ENCODE measurements at places on chromosomes 13 and 19.

- DNase-seq, result no peak
These were observed 7.2 kb downstream of the WDR18 start for GRCh38 chr19:991174-991931.

DNA sequence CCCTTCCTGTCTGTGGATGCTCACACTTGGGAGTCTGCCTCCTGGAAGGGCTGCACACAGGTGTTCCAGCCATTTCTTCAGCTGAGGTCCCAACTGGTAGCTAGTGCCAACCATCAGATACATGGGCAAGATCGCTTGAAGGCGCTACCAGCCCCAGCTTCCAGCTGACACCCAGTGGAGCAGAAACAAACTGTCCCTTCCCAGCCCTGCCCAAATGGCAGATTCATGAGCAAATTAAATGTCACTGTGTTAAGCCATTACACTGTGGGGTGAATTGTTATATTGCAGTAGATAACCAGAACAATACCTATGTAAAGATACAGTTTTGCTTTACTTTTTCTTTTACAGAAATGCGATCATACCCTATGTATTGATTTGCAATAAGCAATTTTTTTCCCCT, 17.6 kb downstream of the ING1 start:
- DNase-seq, result no peak

DNA sequence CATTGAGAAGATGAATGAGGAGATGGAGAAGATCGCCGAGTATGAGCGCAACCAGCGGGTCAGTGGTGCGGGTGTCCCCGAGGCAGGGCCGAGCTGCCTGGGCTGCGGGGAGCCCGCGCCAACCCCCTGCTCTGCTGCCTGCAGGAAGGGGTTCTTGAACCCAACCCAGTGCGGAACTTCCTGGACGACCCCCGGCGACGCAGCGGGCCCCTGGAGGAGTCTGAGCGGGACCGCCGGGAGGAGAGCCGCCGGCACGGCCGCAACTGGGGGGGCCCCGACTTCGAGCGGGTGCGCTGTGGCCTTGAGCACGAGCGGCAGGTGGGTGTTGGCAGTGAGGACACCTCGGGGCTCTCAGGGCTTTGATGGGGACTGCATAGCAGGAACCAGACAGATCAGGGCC, 8.3 kb downstream of the CCDC9 start:
- no peak for DNase-seq

DNA sequence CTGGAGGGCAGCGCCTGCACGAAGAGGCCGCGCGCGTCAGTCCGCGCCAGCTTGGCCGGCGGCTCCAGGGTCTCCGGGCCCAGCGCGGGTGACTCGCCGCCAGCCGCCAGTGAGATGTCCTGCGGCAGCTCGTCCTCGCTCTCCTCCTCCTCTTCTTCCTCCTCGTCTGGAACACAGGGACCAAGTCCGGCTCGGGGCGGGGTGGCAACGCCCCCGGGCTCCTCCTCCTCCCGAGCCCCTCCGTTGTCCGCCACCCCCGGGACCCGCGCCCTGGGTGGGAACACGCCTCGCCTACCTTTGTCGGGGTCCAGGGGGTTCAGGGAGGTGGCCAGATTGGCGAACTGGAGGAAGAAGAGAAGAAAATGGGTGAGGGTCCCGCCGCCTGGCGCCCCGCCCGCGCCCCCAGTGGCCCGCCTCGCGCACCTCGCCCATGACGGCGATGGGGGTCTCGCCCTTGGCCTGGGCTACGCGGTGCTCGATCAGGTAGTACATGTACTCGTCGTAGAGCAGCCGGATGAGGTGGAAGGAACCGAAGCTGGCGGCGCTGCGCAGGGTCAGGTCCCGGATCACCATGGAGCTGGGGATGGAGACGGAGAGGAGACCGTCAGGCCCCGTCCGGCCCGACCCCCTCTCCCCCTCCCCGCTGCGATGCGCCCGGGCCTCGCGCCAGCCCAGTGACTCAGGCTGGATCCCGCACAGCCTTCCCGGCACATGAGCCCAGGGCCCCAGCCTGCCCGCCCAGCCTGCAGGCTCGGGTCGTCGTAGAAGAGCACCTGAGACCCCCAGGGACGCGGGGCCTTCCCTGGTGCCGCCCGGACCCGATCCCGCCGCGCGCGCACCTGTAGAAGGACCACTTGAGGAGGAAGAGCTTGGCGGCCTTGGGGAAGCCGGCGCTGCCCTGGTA, 10.6 kb downstream of the DCAF15 start:
- no peak for DNase-seq

DNA sequence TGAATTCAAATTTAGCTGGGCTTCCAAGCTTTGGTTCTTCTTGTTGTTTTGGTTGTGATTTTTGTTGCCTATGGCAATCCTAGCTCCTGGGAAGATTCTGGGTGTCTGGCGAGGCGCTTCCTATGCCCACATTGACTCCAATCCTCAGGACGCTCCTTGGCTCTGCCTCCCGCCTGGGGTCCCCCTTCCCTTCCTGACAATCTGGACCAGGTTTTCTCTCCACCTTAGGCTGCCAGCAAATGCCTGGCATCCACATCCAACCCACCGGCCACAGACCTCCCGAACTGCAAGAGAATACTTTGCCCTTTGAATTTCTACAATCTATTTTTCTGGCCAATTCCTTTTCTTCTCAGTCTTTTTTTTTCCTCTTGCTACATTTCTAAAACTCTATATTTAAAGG, 186.9 kb upstream of the UBL3 start:
- DNase-seq, result no peak

- no peak for DNase-seq
These were observed 104.7 kb downstream of the DCLK1 start for GRCh38 chr13:36026531-36026930.

DNA sequence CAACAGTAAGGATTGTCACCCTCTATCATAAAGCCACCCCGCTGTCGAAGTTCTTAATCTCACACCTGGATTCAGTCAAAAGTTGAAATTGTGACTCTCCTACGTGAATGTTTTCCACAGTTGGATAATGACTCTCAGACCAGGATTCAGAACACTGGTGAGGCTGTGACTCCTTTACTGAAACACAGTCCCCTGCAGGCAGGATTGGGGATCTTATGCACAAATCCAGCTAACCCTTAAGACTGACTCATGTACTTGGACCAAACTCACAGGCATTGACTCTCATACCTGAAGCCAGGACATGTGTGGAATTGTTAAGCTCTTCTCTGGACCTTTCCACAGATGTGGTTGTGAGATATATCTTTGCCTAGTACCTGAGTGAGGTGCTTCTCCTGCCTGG, 46.8 kb downstream of the ZNF85 start:
- no peak for DNase-seq

- DNase-seq, result no peak
These were observed 17.8 kb downstream of the POP4 start for GRCh38 chr19:29623726-29624488.

- no peak for DNase-seq
These were observed 6.3 kb upstream of the PNMA8C start for GRCh38 chr19:46435009-46435408.

DNA sequence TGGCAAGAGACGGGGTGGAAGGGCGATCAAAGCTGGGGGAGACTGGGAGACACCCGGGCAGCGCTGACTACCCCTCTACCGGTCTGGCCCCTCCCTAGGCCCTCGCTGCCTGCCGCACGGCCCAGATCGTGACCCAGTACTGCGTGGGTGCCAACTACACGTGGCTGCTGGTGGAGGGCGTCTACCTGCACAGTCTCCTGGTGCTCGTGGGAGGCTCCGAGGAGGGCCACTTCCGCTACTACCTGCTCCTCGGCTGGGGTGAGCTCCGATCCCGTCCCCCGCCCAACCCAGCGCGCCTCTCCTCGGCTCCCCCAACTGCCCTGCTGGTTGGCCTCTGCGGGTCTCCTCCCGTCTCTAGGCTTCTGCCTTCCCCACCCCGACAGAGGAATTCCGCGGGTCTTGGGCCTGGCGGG, 8.8 kb downstream of the GIPR start:
- peak; percentile 66 for DNase-seq

DNA sequence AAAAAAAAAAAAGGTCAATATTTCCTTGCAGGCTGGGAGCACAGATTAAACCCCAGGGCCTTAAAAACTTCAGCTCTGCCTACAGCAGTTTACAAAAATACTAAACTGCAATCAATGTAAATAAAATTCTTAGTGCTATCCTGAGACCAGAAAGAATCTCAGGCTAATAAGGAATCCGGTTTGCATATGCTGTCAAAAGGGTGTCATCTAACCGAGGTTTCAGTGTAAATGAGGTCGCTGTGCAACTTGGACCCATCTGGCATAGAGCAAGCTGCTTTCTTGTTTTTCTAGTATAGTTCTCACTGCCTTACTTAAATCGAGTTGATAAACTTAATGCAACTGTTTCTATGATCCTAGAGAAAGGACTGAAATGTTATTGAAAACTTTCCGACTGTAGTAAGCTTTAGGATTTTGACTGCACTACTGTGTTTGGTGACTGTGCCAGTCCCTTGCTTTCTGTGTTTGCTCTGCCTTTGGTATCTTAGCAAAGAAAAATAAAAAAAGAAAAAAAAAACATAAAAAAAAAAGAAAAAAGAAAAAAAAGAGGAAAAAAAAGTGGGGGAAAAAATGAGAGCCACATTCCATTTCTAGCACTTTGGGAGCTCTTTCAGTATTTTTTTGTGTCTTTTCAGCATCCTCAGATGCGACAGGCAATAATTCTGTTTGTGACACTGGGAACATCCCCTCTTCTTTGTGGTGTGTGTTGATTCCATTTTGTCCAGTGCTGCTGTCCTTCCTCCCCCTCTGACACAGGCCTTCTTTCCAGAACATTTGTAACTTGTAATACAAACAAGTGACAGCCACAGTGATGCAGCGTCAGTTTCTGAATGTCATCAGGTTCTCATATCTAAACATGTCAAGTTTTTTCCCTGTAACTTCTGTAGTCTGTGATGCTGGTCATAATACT, 340.5 kb downstream of the ZNF536 start:
- no peak for DNase-seq

GRCh38 chr13:36370108-36370429, 23.9 kb upstream of the SPART start:
- DNase-seq, result no peak

DNA sequence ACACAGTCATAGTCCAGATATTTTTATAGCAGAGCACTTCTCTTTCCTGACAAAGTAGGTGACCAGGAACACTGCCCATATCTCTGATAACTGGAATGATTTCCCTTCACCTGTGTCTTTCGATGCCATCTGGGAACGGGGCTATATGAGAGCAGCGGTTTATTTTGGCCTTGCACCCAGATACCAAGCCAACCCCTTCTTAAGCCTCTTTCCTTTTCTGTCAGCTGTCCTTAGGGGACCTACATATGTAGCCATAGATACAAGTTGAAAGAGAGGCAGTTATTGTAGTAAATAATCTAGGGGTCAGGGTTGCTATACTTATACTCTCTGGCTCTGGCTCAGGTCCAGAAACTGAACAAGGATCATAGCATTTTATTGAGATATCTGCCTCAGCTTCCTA, 128.8 kb downstream of the NHLRC3 start:
- DNase-seq, result no peak

GRCh38 chr19:8499048-8499833, 3.2 kb downstream of the PRAM1 start:
- DNase-seq, result no peak

GRCh38 chr19:57682226-57682766, 519 bp downstream of the ZNF551 start:
- no peak for DNase-seq

DNA sequence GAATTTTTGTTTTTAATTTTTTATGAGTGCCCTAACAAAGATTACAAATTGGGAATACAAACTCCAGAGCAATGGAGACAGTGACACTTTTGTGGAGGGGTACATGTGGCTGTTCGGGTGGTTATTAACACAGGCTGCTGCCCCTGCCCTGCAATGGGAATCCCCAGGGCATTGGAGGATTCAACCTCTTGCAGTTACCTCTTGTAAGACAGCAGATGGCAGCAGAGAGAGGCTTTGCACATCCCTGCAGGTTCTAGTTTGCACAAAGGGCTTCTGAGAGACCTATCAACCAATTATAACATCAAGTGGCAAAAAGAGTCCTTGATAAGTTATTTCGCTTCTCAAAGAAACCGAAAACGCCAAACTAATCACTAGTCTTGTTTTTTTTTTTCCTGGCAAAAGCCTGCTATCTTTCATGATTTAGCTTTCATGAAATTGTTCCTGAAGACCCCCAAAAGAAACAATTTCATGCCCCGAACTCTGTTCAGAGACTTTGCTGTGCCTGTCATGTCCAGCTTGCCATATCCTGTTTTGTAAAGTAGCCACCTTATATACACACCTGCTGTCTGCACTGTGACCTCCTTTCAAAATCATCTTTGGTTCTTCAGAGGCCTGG, 10.4 kb downstream of the GJB2 start:
- no peak for DNase-seq

DNA sequence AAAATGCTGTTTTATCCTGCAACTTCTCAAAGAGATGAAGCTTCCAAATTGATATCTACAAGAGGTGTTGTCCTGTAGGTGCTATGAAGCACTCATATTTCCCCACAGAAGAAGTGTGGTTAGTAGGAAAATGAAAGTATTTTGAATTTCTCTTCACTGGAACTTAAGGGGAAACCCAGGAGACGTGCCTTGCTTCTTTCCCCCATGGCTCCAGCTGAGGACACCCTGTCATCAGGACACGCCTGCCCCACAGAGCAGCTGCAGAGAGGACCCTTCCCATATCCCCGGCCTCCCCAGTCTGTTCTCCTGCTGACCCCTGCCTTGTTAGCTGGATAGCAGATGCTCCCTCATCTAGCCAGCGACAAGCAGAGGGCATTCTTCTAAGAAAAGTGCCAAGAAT, 371.3 kb downstream of the COG6 start:
- peak; percentile 30 for DNase-seq

- DNase-seq, result peak; percentile 27
These were observed 33.0 kb upstream of the ADGRE5 start for GRCh38 chr19:14347999-14348889.

DNA sequence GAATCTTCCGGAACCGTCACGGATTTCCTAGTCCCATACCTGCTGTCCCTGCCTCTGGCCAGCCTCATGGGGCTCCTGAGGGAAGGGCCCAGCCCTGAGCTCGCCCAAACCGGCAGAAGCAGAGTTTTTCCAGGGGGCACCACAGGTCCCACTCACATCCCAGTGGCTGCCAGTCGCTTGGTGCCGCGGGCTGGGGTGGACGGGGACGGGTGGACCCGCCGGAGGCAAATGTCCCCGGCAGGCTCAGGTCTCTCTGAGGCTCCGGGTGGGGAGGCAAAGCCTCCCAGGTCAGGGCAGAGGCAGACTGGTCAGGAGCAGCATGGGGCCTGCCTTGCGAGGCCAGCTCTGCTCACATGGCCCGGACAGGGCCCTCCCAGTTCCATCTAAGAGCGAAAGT, 24.8 kb downstream of the ADPRHL1 start:
- no peak for DNase-seq

- DNase-seq, result no peak
These were observed 390.7 kb upstream of the ARGLU1 start for GRCh38 chr13:106958621-106959048.

- no peak for DNase-seq
These were observed 104.1 kb upstream of the SCEL start for GRCh38 chr13:77431449-77431848.

- DNase-seq, result no peak
These were observed 12.0 kb downstream of the TSHZ3 start for GRCh38 chr19:31337008-31337914.
